NCI-H2171 treated with DMSO at 0.1 percent for 48 hours (cell line): ENCODE measurements at places on chromosomes 11 and 22.

DNA sequence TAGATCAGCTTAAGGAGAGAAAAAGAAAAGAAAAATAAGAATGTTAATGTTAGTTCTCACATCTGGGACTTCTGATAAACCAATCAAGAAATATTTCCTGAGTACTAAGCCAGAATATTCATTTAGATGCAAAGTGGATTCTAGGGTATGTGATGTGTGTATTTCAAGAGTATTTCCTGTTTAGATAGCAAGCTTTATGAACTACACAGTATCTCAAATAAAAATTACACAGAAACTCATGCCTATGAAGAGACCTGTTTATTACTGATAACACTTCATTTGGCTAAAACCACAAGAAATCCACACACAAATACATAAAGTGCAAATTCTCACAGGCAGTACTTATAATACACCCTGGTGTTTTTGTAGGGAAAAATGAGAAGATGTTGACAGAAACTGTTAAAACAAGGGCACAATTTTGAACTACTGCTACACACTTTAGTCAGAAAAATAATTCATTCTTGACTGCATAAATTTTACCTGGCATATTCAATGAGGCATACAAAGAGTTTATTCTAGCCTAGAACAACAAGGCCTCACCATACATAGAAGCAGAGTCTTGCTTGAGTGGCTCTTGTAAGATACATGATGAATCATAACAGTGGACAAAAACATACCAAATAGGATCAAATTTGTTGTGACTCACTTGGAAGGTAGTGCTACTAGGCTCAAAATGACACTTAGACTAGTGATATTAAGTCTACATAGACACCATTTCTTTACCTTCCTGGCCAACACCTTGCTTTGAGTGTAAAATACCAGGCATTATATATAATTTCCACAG is 18.8 kb upstream of the P4HA3 start:
- DNase-seq = no peak

- no peak for DNase-seq
These were observed 21.2 kb upstream of the BDNF start for GRCh38 chr11:27721264-27722116.

DNA sequence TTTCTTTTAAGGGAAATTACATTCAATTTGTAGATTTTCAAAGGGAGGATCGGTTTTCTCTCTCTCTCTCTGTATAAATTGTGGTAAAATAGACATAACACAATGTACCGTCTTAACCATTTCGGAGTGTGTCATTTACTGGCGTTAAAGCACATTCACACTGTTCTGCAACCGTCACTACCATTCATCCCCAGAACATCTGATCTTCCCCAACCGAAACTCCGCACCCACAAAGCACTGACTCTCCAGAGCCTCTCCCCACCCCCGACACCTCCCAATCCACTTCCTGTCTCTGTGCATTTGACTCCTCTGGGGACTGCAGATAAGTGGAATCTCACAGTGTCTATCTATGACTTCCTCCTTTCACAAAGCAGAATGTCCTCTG is 15.9 kb upstream of the GRAMD4 start:
- no peak for DNase-seq

DNA sequence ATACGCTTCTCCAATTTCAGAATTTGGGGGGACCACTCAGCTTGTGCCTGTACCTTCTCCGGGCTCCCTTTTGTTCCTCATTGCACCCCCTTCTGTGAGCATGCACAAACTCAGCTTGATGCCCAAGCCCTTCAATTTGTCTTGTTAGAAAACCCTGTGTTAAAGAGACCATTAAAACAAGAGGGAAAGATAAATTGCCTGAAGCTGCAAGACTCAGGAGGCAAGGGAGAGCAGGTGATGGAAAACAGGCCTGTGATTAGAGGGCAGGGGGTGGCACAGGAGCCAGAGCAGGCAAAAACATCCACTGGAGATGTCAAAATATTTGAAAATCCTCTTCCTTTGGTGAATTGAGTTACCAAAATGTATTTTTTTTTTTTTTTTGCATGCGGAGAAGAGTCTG is 121.7 kb downstream of the MIAT start:
- no peak for DNase-seq

GRCh38 chr22:32971276-32971675 is 86.9 kb downstream of the SYN3 start:
- DNase-seq = no peak

DNA sequence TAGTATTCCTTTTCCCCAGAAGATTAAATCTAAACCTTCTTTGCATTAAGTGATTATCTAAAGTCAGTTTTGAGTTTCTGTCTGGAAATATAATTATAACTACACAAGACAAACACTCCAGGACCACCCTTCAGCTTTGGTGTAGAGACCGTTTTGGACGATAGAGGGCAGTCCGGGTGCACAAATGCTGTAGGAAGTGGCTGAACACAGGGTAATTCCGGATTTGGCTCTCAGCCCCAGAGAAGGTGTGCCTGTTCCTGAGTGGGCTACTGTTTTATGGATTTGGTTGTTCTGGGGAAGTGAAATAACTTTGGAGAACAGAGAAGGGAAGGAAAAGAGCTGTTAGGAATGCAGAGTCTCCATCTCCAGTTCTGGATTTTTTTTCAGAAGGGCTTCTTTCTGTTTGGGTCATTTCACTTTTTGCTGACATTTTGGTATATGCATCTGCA is 14.8 kb downstream of the EXT2 start:
- peak; percentile 69 for DNase-seq
